Body of pancreas (tissue), 4 donors: ENCODE measurements at places on chromosomes 5 and 9.

DNA sequence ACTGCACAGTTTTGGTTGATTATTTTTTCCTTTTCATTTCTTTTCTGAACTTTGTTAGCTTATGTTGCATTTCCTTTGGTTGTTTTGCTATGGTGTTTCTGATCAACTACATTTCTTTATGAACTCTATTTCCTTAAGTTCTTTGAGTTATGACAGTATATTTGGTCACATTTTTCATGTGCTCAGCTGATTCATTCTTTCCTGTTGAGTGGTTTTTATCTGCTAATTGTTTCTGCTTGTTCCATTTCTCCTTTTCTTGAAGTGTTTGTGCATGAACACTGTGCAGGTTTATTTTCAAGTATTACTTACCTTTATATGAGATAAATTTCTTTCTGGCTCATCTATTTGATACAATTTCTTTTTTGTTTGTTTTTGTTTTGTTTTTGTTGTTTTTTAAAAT, 50.9 kb upstream of the MACIR start:
- DNase-seq: no peak

DNA sequence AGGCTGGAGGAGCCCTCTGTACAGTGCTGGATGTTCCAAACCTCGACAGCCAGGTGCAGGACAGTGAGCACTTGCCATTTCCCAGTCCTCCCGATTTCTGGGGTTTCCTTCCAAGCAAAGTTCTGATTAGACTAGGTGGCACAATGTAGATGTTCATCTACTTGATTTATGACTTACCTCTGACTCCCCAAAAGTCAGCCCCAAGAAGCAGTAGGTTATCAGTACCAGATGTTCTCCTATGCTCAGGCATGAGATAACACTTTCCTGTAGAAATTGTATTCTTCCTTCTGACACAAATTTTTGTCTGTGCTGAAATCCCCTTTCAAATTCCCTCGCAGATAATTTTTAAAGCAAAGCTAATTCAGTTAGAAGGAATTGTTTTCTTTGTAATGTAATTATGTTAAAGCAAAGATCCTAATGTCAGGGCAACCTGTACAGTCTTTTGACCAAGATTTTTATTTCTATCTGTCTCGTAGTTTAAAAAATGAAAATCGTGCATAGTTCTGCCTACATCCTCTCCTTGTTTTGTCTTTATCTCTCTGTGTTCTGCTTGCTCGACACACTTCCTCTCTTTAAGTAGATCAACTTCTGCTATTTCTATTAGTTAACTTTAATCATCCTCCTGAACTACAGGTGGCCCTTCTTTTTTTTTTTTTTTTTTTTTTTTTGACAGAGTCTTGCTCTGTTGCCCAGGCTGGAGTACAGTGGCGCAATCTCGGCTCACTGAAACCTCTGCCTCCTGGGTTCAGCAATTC, 102.4 kb upstream of the PJA2 start:
- no peak for DNase-seq

DNA sequence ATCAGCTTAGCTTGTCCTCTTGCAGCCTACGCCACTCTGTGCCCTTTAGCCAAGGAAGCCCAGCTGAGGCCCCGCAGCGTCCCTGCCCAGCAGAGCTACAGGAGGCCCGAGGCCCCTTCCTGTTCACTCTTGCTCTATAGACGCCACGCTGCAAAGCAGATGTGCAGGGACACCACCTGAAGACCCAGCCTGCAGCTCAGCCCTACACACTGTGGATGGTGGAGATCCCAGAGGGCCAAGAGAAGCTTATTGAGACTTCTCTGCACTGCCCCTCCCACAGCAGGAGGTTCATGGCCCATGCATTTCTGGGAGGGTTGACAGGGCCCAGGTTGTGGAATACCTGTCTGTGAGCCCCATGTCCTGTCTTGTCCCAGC, 33.6 kb downstream of the IRF1 start:
- no peak for DNase-seq

- no peak for DNase-seq
These were observed 38.8 kb downstream of the MRPL36 start for GRCh38 chr5:1760656-1761452.

GRCh38 chr5:147403651-147404640, 105.9 kb downstream of the DPYSL3 start:
- DNase-seq: peak; percentile 67

DNA sequence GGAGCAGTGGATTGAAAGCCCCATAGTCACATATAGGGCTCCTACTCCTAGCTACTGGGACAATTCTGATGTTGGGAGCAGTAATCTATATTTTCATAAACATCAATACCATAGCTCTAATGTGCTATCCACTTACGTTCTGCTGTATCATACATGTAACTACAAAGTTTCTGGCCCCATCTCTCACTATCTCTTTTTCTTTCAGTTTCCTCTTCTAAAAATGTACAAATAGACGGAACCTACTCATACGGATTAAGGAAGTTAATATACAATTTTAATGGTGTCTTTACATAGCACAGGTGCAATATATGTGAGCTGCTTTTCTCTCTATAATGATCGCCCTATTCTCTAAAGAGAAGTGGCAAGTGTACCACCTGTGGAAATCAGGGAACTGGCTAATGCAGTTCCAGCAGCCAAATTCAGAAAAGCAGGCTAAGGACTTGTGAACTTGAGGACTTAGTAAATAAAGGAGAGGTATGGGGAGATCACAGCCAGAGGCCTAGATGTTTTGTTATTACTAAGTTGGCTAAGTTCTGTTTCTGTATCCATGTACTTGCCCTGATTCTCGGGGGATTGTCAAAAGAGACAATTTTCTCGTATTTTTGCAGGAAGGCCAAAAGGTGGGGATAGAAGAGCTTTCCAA, 1021.9 kb downstream of the CDH12 start:
- DNase-seq: no peak

DNA sequence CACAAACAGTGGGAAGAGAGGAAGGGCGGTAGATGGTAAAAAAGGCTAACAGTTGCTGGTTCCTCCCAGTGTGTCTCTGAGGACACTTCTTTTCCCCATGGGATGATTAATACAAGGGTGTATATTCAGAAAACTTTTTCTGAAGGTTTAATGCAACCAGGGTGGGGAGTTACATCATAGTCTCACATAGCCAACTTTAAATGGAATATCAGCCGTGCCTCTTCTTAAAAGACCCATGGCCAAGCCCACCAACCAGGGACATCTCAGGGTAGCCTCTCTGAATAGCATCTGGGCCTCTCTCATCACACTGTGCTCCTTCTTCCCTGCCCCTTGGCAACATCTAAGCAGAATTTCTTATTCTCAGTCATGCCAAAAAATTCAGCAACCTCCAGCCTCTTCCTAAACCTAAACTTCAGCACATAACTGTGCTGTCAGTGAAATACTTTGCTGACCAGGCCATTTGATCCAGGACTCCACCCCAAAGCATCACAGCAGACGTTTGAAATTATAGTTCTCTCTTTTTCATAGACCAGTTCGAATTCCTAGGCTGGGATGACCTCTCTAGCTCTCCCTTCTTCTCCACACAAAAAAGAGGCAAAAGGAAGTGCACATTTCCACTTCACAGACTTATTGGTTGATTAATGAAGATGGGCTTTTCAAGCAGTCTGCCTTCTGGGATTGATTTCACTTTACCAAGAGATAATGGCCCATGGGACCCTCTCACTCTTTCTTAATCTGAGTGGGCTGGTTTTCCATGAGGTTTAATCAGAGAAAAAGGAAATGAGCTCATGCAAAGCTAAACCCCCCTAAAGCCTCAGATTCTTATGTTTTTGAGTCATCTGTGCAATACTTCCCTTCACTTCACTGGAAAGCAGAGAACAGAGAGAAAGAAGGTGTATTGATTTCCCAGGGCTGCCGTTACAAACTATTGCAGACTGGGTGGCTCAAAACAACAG, 85.1 kb upstream of the RAI14 start:
- no peak for DNase-seq

DNA sequence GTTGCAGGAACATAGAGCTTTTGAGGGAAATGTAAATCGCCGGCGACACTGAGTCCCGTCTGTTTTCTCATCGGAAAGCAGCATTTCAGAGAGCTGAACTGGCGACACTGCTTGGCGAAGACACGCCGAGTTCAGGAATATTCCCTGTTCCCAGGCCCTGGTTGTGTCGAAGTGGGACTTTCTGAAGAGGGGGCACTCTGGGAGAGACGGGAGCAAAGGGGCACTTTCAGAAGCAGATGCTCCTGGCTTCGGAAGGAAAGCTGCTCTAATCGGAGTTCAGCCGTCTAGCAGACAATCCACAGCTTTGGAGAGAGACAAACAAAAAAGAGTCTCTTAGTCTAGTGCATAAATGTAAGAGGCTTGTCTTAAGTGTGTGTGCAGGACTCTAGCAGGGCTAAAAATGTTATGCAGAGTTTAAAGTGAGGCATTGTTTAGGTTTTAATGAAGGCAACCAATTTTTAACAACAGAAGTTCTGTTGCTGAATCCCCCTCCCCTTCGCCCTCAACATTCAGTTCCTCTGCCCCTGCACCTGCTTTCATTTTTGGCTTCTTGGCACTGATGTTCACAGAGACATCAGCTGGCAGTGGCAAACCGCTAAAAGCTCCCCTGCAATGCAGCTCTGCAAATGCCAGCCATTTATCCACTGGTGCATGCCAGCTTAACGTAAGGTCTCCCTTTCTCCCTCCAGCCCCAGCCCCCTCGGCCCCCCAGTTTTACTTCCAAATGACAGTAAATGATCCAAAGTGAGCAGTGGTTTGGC, 289.5 kb upstream of the MPDZ start:
- no peak for DNase-seq

GRCh38 chr9:112125951-112126388, 49.1 kb downstream of the SUSD1 start:
- no peak for DNase-seq

- no peak for DNase-seq
These were observed 1.4 kb downstream of the RPS6 start for GRCh38 chr9:19378647-19379046.
